Renal cortex interstitium (tissue), 15 donors: ENCODE measurements at places on chromosomes 4 and X.

DNA sequence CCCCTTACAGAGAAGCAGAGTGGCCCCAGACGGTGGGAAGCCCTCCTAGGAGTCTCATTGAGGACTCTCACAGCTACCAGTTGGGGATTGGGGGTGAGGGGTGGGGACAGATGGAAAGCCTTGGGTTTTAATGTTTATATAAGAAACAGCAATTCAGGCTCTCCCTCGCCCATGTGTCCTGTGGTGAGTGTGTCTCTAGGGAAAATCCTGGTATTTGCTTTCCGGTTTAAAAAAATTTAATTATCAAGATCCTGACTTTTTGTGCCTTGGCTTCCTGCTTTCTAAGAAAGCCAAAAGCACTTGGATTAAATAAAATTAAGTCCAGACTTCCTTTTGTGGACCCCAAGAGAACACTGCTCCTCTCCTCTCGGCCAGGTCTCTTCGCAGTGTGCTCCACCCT is 93.8 kb downstream of the SOWAHB start:
- DNase-seq, result no peak

- DNase-seq, result no peak
Measured at GRCh38 chrX:54708404-54708803, 89.7 kb downstream of the ITIH6 start.

GRCh38 chr4:53497487-53498244 is 93.6 kb downstream of the LNX1 start:
- DNase-seq, result peak; percentile 32

GRCh38 chrX:124028182-124028581 is 66.7 kb downstream of the STAG2 start:
- DNase-seq, result no peak
